ENCODE measurements at places on chromosomes 6 and 20.

DNA sequence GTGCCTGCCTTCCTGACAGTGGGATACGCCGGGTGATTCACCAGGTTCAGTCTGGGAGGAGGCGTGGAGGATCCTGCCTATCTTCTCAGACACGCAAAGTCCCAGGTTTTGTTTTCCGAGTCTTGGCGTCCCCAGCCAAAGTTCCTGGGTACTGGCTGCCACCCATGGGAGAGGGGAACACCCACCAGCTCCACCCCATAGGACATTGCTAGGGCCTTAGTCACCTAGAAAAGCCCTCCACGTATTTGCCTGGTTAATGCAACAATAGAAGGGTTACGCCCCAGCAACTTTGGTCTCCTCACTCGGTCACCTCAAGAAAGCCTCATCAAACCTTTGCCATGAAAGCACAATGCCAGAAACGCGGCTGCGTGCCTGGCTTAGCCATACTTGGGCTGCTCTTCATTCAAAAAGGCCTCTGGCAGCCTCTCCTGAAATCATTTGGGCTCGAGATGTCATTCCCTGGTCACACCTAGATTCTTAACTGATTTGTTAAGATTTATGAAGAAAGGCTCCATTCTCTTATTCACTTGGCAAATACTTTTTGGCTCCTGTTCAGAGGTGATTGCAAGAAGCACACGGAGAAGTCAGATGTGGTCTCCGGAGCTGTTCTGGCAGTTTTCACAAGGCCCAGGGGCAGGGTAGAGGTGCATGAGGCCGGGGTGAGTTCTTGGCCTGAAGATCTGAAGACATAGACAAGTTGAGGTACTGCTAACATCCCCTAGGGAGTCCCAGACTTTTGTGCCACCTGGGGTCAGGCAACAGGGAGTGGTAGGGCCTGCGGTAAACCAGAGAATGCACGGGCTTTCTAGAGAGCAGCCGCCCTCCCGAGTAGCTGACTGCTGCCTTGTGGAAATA, 35.5 kb upstream of the ZNF133 start:
- DNase-seq, result no peak

GRCh38 chr6:35541836-35542235, 29.1 kb upstream of the TULP1 start:
- no peak for DNase-seq

GRCh38 chr6:64224819-64225218, 589.2 kb downstream of the PHF3 start:
- no peak for DNase-seq

DNA sequence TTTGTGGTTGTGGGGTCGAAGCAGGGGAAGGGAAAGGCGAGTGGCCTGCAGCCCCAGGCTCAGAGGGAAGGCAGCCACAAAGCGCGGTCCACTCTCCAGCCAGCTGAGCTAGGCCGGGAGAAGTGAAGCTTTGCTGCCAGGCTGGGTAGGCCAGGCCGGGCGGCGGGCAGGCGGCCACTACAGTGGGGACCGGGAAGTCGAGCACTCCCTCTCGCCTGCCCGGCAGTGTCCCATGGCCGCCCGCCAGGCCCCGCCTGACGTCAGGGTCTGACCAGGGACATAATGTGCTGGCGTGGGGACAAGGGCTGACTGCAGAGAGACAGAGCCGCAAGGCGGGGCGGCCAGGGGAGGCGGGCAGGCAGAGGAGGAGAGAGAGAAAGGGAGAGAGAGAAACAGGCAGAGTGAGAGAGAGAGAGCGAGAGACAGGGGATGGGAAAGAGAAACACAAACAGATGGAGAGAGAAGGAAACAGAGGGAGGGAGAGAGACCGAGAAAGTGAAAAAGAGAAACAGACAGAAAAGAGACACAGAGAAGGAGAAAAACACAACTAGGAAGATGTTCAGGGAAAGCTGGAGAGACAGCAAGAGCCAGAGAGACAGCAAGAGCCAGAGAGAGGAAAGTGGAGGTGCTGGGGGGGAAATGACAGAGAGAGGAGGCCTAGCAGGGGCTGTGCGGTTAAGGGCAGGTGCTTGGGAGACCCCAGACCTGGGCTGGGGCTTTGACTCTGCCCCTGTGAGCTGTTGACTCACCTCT, 94.5 kb upstream of the PTPN1 start:
- DNase-seq, result no peak

GRCh38 chr20:57390604-57391438, at the start of gene RBM38:
RBM38 (plus strand) TSS chr20:57391396; CDS start chr20:57391582, 186 bp downstream.
- peak; percentile 74 for DNase-seq

GRCh38 chr6:154117485-154117884, 78.4 kb downstream of the OPRM1 start:
- DNase-seq, result no peak

DNA sequence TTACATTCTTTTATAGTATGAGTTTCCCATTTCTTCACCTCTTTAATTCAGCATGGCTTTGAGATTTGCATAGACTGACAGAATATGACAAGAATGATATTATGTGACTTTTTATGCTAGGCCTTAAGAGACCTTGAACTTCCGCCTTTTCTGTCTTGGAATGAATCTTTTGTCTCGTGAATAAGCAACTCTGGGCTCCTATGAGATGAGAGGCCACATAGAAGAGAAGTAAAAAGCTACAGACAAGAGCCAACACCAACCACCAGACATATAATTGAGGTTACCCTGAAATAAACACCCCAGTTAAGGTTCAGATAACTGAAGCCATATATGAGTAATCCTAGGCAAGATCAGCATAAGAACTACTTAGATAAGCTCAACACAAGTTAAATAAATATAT, 600.8 kb downstream of the MEI4 start:
- no peak for DNase-seq

GRCh38 chr6:399785-400534, 8.4 kb downstream of the IRF4 start:
- peak; percentile 54 for DNase-seq

DNA sequence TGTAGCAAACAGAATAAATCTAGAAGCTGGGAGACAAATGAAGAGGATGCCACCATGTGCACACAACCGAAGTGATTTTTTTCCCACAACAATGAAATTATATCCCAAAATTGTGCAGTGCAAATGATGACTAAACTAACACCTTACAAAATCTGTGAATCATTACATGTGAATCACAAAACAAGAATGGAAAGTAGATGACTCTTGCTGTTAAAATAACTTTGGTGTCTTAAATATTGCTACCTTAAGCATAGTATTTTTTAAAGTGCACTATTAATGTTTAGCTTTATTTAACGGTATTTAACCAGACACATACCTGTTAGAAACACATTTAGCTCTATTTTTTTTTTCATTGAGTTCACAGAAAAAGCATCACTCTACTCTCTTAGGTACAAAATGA, 190.8 kb downstream of the TBC1D32 start:
- DNase-seq, result no peak

- DNase-seq, result no peak
These were observed 3.7 kb downstream of the PHACTR1 start for GRCh38 chr6:12720310-12720709.

DNA sequence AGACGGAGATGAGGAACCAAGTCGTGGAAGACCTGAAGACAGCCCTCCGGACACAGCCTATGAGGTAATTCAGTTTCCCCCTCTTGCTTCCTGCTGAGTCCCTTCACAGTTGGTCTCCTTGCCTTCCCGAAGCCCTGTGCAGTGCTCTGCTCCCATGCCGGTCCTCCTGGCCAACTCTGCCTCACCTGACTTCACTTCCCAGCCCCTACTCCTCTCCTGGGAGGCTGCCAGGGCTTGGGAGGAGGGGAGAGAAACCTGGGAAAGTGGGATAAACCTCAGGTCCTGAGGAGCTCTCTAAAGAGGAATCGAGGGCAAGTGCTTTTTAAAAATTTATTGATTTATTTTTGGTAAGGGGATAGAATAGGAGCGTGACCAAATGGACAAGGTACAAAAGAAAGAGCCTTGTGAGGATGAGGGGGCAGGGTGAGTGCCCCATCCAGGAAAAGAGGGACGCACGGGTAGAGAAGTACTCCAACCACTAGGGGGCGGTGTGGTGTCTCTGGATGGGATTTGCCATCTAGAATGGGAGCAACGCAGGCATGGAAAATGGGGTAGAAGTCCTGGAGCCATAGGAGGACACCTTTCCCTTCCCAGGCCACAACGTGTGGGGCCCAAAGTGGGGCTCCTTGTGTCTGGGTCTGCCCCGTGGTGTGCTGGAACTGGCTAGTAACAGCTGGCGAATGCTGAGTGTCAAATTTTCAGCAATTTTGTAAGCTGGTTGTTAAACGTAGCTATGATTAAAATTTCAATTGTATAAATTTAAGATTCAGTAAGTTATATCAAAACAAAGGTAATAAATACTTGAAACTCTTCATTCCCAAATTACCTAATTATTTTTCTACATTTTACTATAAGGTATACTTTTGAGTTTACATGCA, 69.0 kb downstream of the MOCS1 start:
- DNase-seq, result peak; percentile 41

DNA sequence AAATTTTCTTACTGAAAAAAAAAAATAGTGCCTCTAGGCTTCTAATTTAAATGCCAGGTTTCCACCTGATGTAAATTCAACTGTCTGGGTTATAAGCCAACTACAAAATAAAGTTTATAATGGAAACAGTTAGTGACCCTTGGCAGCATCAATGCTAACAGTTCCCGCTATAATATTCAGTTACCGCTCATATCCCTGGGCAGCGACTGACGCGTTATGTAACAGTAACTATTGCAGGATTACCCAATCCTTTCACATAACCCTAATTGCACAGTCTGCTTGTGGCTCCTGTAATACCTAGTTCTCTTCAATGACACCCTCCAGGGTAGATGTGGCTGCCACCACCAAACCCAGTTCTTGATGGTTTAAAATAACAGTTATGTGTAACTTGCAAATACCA, 208.6 kb downstream of the MOXD1 start:
- DNase-seq, result no peak

All from CD8-positive, alpha-beta T cell (primary cell).